H9 (cell line): ENCODE measurements at places on chromosomes 5 and 9. TPM values are rescaled to one million over a fixed set of nuclear protein-coding genes. Genes with fewer than 3 reads are reported as not detected.

The SLC45A2 gene
- total RNA-seq: not detected in 2 replicates

The MYOZ3 gene
- 15.8 and 18.1 TPM in 2 replicates for total RNA-seq

The HAPLN1 gene
- total RNA-seq: 0.22 and 0.72 TPM in 2 replicates

The PCDHA1 gene
- 0.44 and 0.61 TPM in 2 replicates for total RNA-seq

The BTNL3 gene
- not detected in 2 replicates for total RNA-seq

The NRARP gene
- total RNA-seq: 22.8 and 23.8 TPM in 2 replicates

The SLC25A2 gene
- not detected in 2 replicates for total RNA-seq

DNA sequence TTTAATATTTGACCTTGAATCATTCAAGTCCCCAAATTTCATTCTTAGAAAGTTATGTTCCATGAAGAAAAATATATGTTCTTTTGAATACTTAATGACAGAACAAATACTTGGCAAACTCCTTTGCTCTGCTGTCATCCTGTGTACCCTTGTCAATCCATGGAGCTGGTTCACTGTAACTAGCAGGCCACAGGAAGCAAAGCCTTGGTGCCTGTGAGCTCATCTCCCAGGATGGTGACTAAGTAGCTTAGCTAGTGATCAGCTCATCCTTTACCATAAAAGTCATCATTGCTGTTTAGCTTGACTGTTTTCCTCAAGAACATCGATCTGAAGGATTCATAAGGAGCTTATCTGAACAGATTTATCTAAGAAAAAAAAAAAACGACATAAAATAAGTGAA, 65.4 kb downstream of the WDR41 start:
- DNase-seq: no peak
- no peak overlapping the region for H3K4me3 ChIP-seq
- H3K36me3 ChIP-seq: no peaks in the 10 kb centered on the region
- no peak overlapping the region for H3K27ac ChIP-seq
- H3K27me3 ChIP-seq: no peaks in the 10 kb centered on the region

DNA sequence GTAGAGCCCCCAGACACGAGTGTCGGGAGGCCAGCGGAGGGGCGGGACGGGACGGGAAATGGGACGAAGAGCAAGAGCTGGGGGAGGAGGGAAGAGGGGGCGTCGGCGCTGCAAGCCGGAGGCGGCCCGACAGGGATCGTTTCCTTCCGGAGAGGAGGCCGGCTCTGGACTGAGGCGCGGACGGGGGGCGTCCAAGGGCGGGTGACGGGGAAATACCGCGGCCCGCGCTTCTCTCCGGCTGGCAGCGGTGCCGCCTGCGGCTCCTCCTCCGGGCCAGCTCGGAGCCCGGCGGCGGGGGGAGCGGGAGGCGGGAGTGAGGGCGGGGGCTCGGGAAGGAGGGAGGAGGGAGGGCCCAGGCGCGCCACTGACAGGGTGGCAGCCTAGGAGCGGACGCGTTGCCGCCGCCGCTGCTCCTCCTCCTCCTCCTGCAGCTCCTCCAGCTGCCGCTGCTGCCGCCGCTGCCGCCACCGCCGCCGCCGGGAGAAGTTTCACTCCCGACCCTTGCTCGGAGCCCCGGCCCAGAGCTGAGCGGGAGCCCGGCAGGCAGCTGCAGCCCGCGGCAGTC, at the start of gene CHSY3:
Gene CHSY3 (plus strand): TSS at position 364 of the 565 bp plus-strand sequence.
- H3K36me3 ChIP-seq: no peaks in the 10 kb centered on the region
- H3K27me3 ChIP-seq: peaks cover 13% of the 10 kb centered on the region; the same call in 1 of the 2 replicates

DNA sequence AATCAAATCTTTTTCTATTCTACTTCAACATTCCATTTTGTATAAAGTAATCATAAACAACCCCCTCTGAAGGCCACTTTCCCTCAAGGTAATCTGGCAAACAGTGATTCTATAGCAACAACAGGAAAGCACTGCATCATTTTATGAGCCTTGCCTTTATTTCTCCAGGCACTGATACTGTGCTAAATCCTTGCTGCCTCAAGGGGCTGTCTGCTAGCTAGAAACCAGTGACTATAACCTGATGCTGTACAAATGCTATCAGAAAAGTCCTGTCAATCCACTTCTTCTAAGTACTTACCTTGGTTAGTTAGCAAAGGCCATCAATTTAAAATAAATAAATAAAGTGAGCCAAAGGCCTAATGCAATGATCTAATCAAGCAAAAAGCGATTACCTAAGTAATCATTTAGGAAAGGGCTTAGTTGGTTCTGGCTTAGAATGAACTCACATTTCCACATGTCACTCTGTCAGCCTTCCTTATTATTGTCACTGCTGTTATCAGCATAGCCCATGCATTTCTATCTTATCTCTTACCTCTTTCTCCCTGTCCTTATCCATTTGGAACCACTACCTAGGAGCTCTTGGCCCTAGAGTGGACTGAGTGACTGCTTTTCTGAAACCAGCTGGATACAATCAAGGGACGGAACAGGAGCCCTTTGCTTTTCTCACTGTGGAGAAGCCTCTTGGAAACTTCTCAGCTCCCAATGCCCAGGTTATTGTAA, 246.1 kb upstream of the MEF2C start:
- H3K36me3 ChIP-seq: no peaks in the 10 kb centered on the region
- H3K27me3 ChIP-seq: no peaks in the 10 kb centered on the region
- H3K27ac ChIP-seq: no peak overlapping the region

- no peaks in the 10 kb centered on the region for H3K36me3 ChIP-seq
- no peak overlapping the region for H3K4me3 ChIP-seq
- no peak for DNase-seq
- H3K27ac ChIP-seq: no peak overlapping the region
These were observed 151.1 kb downstream of the GLIS3 start for GRCh38 chr9:4148751-4149150.

GRCh38 chr5:1657161-1657741, 133.5 kb upstream of the LPCAT1 start:
- no peaks in the 10 kb centered on the region for H3K36me3 ChIP-seq
- no peak overlapping the region for H3K4me3 ChIP-seq
- no peaks in the 10 kb centered on the region; the same call in 1 of the 2 replicates for H3K27me3 ChIP-seq
- peak; percentile 20 for DNase-seq

GRCh38 chr5:145510769-145511168, 324.4 kb downstream of the PRELID2 start:
- no peaks in the 10 kb centered on the region for H3K27me3 ChIP-seq
- H3K27ac ChIP-seq: no peak overlapping the region
- no peak for DNase-seq
- H3K36me3 ChIP-seq: no peaks in the 10 kb centered on the region

- no peaks in the 10 kb centered on the region for H3K36me3 ChIP-seq
- DNase-seq: no peak
- H3K27me3 ChIP-seq: peaks cover 5% of the 10 kb centered on the region; the same call in 1 of the 2 replicates
- H3K4me3 ChIP-seq: no peak overlapping the region
These were observed 5.3 kb downstream of the SPEF2 start for GRCh38 chr5:35622974-35623373.

- no peak overlapping the region for H3K27ac ChIP-seq
- no peak for DNase-seq
- no peak overlapping the region for H3K4me3 ChIP-seq
These were observed 11.7 kb upstream of the DOLPP1 start for GRCh38 chr9:129068990-129069861.

DNA sequence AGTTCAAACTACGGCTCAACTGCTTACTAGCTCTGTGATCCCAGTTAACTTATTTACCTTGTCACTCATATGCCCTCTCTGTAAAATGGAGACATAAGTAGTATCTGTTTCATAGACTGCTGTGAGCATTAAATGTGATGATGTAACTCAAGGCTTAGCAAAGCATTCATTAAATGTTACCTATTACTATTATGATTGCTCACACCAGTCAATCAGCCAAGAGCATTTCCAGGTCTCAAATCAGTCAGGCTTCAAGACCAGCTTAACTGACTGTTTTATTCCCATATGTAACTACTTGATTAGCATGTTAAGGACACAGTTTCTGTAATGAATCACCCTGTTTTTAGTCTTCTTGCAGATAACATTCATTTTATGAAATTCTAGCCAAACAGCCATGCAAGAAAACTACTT, 413.3 kb downstream of the MLLT3 start:
- H3K27ac ChIP-seq: no peak overlapping the region
- H3K4me3 ChIP-seq: no peak overlapping the region
- H3K36me3 ChIP-seq: no peaks in the 10 kb centered on the region
- no peaks in the 10 kb centered on the region for H3K4me1 ChIP-seq

DNA sequence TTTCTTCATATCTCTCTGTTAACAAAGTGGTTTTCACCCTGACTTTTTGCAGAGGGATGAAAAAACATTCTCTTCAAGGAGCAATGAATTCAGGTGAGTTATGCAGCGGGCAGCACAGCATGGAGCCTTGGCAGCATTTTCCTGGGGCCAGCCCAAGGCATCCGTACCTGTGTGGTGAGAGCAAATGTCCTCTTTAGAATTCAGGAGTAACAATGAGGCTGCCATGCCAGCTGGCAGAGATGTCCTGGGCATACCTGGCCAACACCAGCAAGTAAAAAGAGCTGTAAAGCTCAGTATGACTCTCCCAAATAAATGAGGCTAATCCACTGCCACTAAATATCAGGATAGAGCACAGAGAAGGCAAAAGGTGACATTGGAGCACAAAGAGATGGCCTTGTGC, 277.6 kb upstream of the TRPC7 start:
- no peak overlapping the region for H3K4me3 ChIP-seq
- H3K27me3 ChIP-seq: no peaks in the 10 kb centered on the region
- DNase-seq: no peak
- peaks cover 6% of the 10 kb centered on the region; the same call in 1 of the 2 replicates for H3K4me1 ChIP-seq
- H3K27ac ChIP-seq: no peak overlapping the region
